ENCODE measurements at places on chromosomes 2 and 18. TPM values are rescaled to one million over a fixed set of nuclear protein-coding genes. Genes with fewer than 3 reads are reported as not detected.

The LRP1B gene
- total RNA-seq: 0.89 TPM

- no peak for DNase-seq
Measured at GRCh38 chr18:56870982-56871381, 219.8 kb downstream of the WDR7 start.

DNA sequence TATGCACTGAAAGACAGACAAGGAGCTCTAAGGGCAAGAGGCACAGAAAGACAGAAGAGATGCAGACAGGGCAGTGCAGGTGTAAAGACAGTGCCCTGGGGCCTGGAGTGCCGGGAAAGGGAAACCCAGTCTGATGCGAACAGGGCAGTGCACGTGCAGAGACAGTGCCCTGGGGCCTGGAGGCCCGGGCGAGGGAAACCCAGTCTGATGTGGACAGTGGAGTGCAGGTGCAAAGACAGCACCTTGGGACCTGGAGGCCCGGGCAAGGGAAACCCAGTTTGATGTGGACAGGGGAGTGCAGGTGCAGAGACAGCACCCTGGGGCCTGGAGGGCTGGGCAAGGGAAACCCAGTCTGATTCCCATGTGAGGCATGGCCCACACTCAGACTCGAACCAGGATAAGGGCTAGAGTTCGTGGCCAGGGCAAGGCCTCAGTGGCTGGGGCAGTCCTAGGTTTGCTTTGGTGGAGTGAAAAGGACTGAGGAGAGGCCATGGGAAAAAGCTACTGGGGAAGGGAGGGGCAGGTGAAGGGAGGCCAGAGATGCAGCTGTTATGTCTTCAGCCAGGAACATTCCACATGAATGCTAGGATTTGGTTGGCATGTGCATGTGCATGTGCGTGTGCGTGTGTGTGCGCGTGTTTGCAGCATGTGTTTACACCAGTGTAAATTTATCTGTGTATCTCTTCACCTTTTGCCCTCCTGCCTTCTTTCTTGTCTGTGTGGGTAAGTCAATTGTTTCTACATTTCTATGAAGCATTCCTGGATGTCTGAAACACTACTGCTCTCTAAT is 39.1 kb upstream of the DNMT3A start:
- DNase-seq: no peak

- no peak for DNase-seq
Measured at GRCh38 chr2:176018708-176019107, 16.6 kb upstream of the LNPK start.

DNA sequence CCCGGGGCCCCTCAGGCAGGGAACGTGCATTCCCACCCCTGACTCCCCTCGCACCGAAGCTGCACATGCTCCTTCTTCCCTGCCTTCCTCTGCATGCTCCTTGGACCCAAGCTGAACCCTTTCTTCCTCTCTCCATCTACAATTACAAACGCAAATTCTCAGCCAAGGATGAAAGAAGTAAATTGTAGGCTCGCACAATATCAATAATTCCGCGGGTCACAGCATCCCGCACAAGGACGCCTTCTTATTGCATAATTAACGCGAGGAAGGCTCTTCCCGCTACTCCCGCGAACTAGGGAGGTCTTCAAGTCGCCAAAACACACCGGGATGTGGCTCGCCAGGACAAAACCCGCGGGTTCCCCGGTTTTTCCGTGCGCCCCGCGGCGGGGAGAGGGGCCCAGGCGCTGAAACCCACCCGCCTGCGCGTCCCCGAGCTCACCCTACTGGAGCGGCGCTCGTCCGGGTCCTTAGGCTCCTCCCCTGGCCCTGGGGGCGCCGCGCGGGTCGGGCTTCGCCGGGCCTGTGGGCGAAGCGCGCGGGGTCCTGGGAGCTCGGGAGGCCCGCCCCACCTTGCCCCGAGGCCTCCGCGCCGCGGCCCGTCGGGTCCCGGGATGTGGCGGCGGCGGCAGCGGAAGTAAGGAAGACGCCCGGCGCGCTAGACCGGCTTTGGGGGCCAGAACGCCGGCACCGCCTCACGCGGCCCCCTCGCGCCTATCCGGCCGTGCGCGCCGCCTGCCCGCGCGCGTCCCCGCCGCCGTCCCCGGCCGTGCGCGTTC is at the start of gene CHST10:
Gene CHST10, minus strand, starts transcription at position 734 of the 776 bp plus-strand sequence. CDS start 10,993 bp downstream, outside the sequence.
- DNase-seq: peak; percentile 73

The TWIST2 gene
- 13.6 TPM for total RNA-seq

The BCL11A gene
- total RNA-seq: 49.2 TPM

DNA sequence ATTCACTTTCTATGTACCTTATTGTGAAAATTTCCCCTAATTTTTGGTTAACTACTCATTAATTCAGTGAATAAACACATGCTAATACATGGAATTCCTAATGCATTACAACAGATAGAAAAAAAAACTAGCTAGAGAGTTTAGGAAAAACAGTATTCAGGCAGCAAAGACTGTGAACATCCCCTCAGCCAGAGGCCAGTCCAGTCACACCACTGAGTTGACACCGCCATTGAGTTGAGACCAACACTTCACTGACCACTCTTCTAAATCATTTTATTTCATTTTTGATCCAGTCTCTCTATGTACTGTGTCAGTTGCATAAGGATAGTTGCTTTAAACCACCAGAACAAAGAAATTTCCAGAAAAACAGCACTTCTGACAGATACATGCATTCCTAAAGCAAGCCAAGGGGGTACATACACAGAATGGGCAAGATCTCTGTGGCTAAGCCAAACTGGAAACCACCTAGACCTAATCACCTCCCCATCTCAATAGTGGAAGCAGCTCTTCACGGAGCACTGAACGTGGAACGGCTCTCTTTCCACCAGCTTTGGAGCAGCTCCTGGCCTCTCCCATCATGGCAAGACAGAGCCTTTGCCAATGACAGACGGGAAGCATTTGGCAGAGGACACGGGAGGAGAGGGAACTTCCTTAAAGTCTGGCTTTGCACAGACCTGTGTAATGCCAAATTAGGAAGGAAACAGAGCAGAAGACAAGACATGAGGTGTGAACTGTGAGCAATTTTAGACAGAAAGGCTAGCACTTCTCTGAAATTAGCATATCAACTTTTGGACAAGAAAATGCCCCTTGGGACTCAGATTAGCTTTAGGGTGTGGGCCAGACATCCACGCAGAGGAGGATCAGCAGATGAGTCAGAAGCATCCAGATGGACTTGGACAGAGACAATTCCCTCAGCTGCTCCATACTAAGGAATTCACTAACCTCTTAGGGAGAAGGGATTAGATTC is 36.4 kb downstream of the CACNB4 start:
- DNase-seq: no peak

DNA sequence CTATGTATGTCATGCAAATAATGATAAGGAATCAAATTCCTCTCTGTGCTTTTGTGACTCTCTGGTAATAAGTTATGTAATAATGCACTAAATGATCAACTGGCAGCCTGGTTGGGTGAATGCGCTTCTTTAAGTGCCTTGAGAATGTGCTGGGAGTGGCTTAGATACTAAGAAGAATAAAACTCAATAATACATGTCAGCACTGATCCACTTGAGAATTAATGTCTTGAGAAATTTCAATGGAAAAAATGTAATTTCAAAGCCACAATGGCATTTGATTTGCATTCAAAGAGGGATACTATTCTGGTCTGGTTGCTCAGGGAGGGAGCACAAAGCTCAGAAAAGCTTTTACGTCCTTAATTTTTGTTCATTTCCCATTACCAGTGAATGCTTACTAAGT is 137.7 kb upstream of the MMADHC start:
- DNase-seq: no peak

GRCh38 chr18:2656237-2656980 is 883 bp downstream of the SMCHD1 start:
- peak; percentile 55 for DNase-seq

GRCh38 chr2:163341426-163341825 is 394.4 kb downstream of the FIGN start:
- no peak for DNase-seq

The IL1A gene
- total RNA-seq: 0.73 TPM

- peak; percentile 68 for DNase-seq
Measured at GRCh38 chr2:121075641-121076497, 209.1 kb downstream of the TFCP2L1 start.
